Kidney (tissue), 22 donors: ENCODE measurements at places on chromosomes 11 and 22. TPM values are rescaled to one million over a fixed set of nuclear protein-coding genes. Genes with fewer than 3 reads are reported as not detected.
A peak's percentile ranks its signal among the peaks of the same experiment; 100 is the strongest.

SCUBE2 gene
- 3.5 TPM for total RNA-seq

DNA sequence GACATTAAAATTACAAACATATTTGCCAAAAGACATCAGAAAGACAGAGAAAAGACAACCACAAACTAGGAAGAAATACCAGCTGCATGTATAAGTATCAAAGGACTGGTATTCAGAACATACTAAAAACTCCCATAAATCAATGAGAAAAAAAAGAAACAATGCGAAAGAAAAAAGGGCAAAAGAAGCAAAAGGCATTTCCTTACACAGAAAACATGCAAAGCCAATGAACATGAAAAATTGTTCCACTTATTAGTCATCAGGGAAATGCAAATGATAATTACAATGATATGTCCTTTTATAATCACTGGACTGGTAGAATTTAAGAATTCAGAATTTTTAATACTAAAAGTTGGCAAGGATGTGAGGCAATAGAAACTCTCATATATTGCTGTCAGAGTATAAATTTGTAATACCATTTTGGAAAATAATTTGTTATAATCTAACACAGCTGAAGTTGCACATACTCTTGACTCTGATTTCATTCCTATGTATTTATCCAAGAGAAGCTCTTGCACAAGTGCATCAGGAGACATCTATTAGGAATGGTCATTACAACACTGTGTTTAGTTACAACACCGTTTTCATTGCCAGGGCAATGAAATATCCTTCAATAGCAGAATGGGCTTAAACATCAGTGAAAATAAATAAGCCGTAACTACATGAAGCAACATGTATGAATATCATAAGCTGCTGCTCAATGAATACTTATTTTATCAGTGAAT is 279.7 kb downstream of the SWAP70 start:
- no peak overlapping the region for H3K4me3 ChIP-seq
- H3K36me3 ChIP-seq, result no peaks in the 10 kb centered on the region
- no peak for DNase-seq
- no peak overlapping the region for H3K27ac ChIP-seq
- no peaks in the 10 kb centered on the region for H3K27me3 ChIP-seq
- no peaks in the 10 kb centered on the region for H3K4me1 ChIP-seq

DNA sequence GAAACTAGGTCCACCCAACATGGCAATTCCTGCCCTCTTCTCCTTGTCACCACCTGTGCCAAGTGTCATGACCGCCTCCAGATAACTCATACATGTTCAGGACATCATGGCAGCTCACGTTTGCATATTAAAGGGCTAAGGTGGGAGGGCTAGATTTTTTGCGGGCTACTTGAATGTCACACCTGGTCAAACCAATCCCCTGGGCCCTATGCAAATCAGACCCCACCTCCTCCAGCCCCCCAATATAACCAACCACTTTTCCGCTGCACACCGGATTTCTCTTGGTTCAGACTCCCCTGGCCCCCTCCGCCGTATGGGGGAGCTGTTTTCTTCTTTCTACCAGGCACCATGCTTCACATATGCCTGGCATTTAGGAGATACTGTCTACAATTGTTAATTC is 12.6 kb downstream of the UPB1 start:
- no peak overlapping the region for H3K4me3 ChIP-seq
- H3K4me1 ChIP-seq, result peaks cover 28% of the 10 kb centered on the region
- DNase-seq, result peak; percentile 18
- no peaks in the 10 kb centered on the region for H3K27me3 ChIP-seq

DNA sequence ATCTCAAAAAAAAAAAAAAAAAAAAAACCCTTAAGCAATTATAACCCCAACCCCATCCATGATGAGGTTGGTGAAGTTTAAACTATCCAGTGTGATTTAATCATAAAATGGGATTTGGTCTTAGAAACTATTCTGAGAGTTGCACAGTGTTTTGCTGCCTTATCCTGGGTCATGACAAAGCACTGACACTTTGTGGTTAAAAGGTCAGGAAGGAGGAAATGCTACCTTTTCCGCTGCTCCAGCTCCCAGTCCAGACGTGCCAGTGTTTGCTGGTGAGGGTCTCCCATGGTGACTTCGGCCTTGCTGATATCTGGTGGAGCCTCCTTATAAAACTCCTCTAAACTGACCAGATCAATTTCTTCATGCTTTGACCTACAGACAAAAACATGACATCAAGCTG is 14.5 kb downstream of the THOC5 start:
- peaks cover 28% of the 10 kb centered on the region for H3K36me3 ChIP-seq
- H3K4me3 ChIP-seq, result no peak overlapping the region
- no peak overlapping the region for H3K27ac ChIP-seq
- H3K27me3 ChIP-seq, result no peaks in the 10 kb centered on the region
- DNase-seq, result no peak
- no peaks in the 10 kb centered on the region for H3K4me1 ChIP-seq

GRCh38 chr22:45540122-45540521 is 37.4 kb downstream of the FBLN1 start:
- no peaks in the 10 kb centered on the region for H3K4me1 ChIP-seq
- H3K27ac ChIP-seq, result no peak overlapping the region
- H3K36me3 ChIP-seq, result no peaks in the 10 kb centered on the region
- no peak for DNase-seq
